ENCODE measurements at places on chromosomes 3 and 15. TPM values are rescaled to one million over a fixed set of nuclear protein-coding genes. Genes with fewer than 3 reads are reported as not detected.

Gene CTXN2
- total RNA-seq: not detected

Gene CFAP20DC
- total RNA-seq: 8.6 TPM

Gene CLN6
- 31.4 TPM for total RNA-seq

Gene ITIH4
- 0.13 TPM for total RNA-seq

Data from kidney epithelial cell (primary cell).